A549 treated with AZD2906 at 1 μM for 4 hours (cell line): ENCODE measurements at places on chromosomes 5 and 9. TPM values are rescaled to one million over a fixed set of nuclear protein-coding genes. Genes with fewer than 3 reads are reported as not detected.

The HMCN2 gene
- 0.01 to 0.13 TPM (median 0.09 TPM) in 5 replicates for total RNA-seq

The NOXA1 gene
- 0.71 to 1.8 TPM (median 1.6 TPM) in 5 replicates for total RNA-seq

The OBP2B gene
- total RNA-seq: not detected in 5 replicates

The SUSD3 gene
- 0.62 to 1.5 TPM (median 0.88 TPM) in 5 replicates for total RNA-seq

The SMIM33 gene
- total RNA-seq: not detected in 5 replicates

The EIF4EBP3 gene
- total RNA-seq: 1.4 to 3.2 TPM (median 2.3 TPM) in 5 replicates

The PCDHGB2 gene
- total RNA-seq: 0.05 to 0.08 TPM (median 0.07 TPM) in 5 replicates

The NUTM2G gene
- total RNA-seq: not detected in 5 replicates

The C5 gene
- total RNA-seq: 10.8 to 13.7 TPM (median 11.3 TPM) in 5 replicates

The LMX1B gene
- total RNA-seq: 1.1 to 1.5 TPM (median 1.3 TPM) in 5 replicates

The TMEM232 gene
- total RNA-seq: 0.10 to 0.34 TPM (median 0.27 TPM) in 4 of 5 replicates, not detected in the other

The SEC24A gene
- total RNA-seq: 11.0 to 14.8 TPM (median 14.2 TPM) in 5 replicates

The TMEM174 gene
- total RNA-seq: not detected in 5 replicates

The SOHLH1 gene
- 0.05 to 0.08 TPM (median 0.05 TPM) in 3 of 5 replicates, not detected in the others for total RNA-seq

The PCDHGA3 gene
- total RNA-seq: 0.02 to 0.03 TPM in 2 of 5 replicates, not detected in the others

The DBH gene
- total RNA-seq: not detected in 5 replicates

The GDA gene
- 0.84 to 1.1 TPM (median 0.96 TPM) in 5 replicates for total RNA-seq

The GABRA6 gene
- total RNA-seq: not detected in 5 replicates

The TLE1 gene
- total RNA-seq: 80.1 to 87.7 TPM (median 86.7 TPM) in 5 replicates

The PRDM9 gene
- total RNA-seq: 0.02 TPM in 1 of 5 replicates, not detected in the others

The EGFL7 gene
- total RNA-seq: 38.6 to 58.2 TPM (median 57.2 TPM) in 5 replicates

The KDM4C gene
- 8.1 to 9.0 TPM (median 8.5 TPM) in 5 replicates for total RNA-seq

The IRX2 gene
- 1.4 to 2.8 TPM (median 2.2 TPM) in 5 replicates for total RNA-seq

The CCNI2 gene
- total RNA-seq: 0.07 to 0.26 TPM (median 0.10 TPM) in 4 of 5 replicates, not detected in the other

The SLC34A1 gene
- not detected in 5 replicates for total RNA-seq

The CCIN gene
- 0.06 TPM in 1 of 5 replicates, not detected in the others for total RNA-seq

The DMGDH gene
- 0.29 TPM in 1 of 5 replicates, not detected in the others for total RNA-seq

The MARCOL gene
- not detected in 5 replicates for total RNA-seq

The SLC36A3 gene
- not detected in 5 replicates for total RNA-seq

The EIF4E1B gene
- not detected in 5 replicates for total RNA-seq

The OTP gene
- total RNA-seq: 0.03 to 0.12 TPM (median 0.09 TPM) in 5 replicates

The ABO gene
- total RNA-seq: not detected in 5 replicates

The DEPDC1B gene
- total RNA-seq: 12.9 to 17.5 TPM (median 15.0 TPM) in 5 replicates

The DNAI1 gene
- 0.10 to 0.51 TPM (median 0.18 TPM) in 5 replicates for total RNA-seq

The CD180 gene
- not detected in 5 replicates for total RNA-seq

The TOR1B gene
- 22.3 to 23.8 TPM (median 22.9 TPM) in 5 replicates for total RNA-seq

The PHF24 gene
- 0.07 to 0.19 TPM (median 0.13 TPM) in 5 replicates for total RNA-seq

The ENTPD8 gene
- total RNA-seq: 0.07 to 0.24 TPM (median 0.19 TPM) in 5 replicates

The SAPCD2 gene
- total RNA-seq: 14.8 to 26.1 TPM (median 23.7 TPM) in 5 replicates

The BARHL1 gene
- 0.02 to 0.03 TPM in 2 of 5 replicates, not detected in the others for total RNA-seq

The MARCHF6 gene
- 54.8 to 73.9 TPM (median 70.1 TPM) in 5 replicates for total RNA-seq

The TIGD6 gene
- total RNA-seq: 5.0 to 6.1 TPM (median 5.3 TPM) in 5 replicates

The PGM5 gene
- total RNA-seq: not detected in 5 replicates

The GKAP1 gene
- total RNA-seq: 4.0 to 5.0 TPM (median 4.2 TPM) in 5 replicates

The NR2F1 gene
- 4.1 to 5.2 TPM (median 4.7 TPM) in 5 replicates for total RNA-seq

The HTR4 gene
- not detected in 5 replicates for total RNA-seq

The C5orf63 gene
- 3.4 to 4.8 TPM (median 3.9 TPM) in 5 replicates for total RNA-seq

The LHFPL2 gene
- 54.0 to 70.7 TPM (median 64.2 TPM) in 5 replicates for total RNA-seq

The C5orf52 gene
- total RNA-seq: not detected in 5 replicates

The SPATA31D1 gene
- total RNA-seq: not detected in 5 replicates

The BAAT gene
- total RNA-seq: 0.31 to 0.49 TPM (median 0.46 TPM) in 5 replicates

The SPATA31A3 gene
- total RNA-seq: not detected in 5 replicates

The MSX2 gene
- total RNA-seq: 4.3 to 5.0 TPM (median 4.9 TPM) in 5 replicates

The TIMD4 gene
- 0.85 to 1.5 TPM (median 1.1 TPM) in 5 replicates for total RNA-seq

The PPP3R2 gene
- not detected in 5 replicates for total RNA-seq

The SH2D3C gene
- 0.05 to 0.16 TPM (median 0.08 TPM) in 4 of 5 replicates, not detected in the other for total RNA-seq

The PCDHGC5 gene
- total RNA-seq: 0.02 to 0.03 TPM in 2 of 5 replicates, not detected in the others

The CDH9 gene
- not detected in 5 replicates for total RNA-seq

The DNAJC25 gene
- total RNA-seq: 10.1 to 11.0 TPM (median 10.5 TPM) in 5 replicates
